ENCODE measurements at places on chromosomes 11 and 22.

- DNase-seq, result peak; percentile 76
Measured at GRCh38 chr22:41925783-41926460, 684 bp downstream of the TNFRSF13C start.

DNA sequence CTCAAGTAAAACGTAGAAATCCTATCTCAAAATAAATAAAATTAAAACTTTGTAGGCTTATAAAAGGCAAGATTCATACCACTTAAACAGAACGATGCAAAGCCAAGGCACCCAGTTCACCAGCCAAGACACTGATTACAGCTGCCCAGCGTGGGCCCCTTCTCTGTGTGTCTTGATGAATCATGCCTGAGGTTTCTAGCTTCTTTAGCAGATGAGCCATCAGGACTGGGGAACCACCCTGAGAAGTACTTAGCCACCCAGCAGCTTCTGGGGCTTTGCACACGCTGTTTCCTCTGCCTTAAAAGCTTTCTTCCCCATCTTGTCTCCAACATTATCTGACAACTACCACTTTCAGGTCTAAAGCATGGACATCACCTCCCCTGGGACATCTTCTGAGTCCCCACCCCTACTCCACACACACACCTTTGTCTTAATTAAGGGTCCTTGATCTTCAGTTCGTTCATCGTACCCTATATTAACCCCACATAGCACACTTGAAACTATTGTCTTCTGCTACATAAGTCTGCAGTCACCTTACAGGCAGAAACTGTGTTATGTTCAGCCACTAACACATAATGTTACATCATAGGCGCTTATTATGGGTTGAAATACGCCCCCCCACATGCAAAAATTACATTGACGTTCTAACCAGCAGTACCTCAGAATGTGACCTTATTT is 8.7 kb upstream of the LAYN start:
- no peak for DNase-seq

DNA sequence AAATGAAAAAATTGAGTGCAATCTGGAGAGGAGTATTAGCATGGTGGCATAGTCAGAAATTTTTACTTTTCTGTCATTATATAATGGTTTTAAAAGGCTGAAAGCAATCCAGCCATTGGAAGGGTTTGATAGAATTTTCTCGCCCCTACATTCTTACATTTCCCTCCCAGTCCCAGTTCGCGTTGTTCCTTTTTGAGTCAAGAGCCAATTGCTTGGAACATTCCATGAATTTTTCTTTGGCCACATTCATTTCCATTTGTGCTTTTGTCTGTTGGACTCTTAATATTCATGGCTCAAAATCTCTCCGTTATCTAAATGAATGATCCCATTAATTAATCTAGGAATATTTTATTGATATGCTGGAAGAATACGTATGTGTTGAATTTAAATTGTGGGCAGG is 66.0 kb downstream of the GRK3 start:
- no peak for DNase-seq

DNA sequence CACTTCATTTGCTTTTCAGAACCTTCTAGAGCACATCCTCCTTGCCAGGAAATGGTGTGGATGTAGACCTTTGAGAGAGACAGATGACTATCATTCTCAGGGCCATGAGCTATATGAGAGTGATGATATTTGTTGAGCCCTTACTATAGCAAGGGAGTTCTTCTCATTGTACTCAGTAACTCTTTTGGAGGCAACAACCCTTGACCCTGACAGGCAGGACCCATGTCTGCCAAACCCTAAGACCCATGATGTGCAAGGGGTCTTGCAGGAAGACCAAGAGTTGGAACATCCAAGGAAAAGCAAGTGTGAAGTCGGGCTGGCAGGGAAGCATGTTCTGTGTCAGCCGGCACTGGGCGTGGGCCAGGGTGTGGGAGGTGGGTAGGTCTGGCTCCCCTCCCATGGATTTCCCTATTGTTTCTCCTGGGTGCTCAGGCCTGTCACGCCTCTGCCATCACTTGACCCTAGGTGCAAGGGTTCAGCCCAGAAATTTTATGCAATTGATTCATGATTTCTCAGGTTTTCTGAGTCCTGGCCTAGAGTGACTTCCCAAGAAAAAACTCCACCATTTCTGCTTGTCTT is 1.2 kb downstream of the FOLR3 start:
- DNase-seq, result no peak

GRCh38 chr11:91194546-91194945 is 971.7 kb upstream of the CHORDC1 start:
- no peak for DNase-seq

- no peak for DNase-seq
Measured at GRCh38 chr11:57279116-57279515, 42.1 kb upstream of the APLNR start.

DNA sequence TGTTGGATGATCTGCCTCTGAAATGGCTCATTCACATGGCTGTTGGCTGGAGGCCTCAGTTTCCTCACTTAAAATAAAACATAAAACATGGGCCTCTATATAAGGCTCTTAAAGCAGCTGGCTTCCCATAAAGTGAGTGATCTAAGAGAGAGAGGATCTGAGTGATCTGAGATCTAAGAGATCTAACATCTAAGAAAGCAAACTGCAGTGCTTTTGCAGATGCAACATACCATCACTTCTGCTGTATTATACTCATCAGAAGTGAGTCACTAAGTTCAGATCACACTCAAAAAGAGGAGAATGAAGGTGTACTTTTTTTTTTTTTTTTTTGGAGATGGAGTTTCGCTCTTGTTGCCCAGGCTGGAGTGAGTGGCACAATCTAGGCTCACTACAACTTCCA is 18.1 kb upstream of the HSPA8 start:
- no peak for DNase-seq

GRCh38 chr11:86515297-86516094 is 140.8 kb downstream of the CCDC81 start:
- DNase-seq, result no peak

GRCh38 chr11:44571871-44572270 is 6.4 kb downstream of the CD82 start:
- no peak for DNase-seq

GRCh38 chr11:44637487-44637886 is 72.0 kb downstream of the CD82 start:
- DNase-seq, result no peak

- no peak for DNase-seq
Measured at GRCh38 chr11:45772986-45773785, 31.8 kb upstream of the SLC35C1 start.

- DNase-seq, result no peak
Measured at GRCh38 chr11:7520981-7521487, 7.2 kb downstream of the PPFIBP2 start.

All from activated CD4-positive, alpha-beta T cell treated with anti-CD3 and anti-CD28 coated beads, Interleukin-2, amount 50 U/mL, for 4 hours (primary cell).